ENCODE measurements at places on chromosomes 4 and X.
A peak's percentile ranks its signal among the peaks of the same experiment; 100 is the strongest.

GRCh38 chr4:68288393-68288740, 42.9 kb upstream of the TMPRSS11B start:
- no peak for DNase-seq

DNA sequence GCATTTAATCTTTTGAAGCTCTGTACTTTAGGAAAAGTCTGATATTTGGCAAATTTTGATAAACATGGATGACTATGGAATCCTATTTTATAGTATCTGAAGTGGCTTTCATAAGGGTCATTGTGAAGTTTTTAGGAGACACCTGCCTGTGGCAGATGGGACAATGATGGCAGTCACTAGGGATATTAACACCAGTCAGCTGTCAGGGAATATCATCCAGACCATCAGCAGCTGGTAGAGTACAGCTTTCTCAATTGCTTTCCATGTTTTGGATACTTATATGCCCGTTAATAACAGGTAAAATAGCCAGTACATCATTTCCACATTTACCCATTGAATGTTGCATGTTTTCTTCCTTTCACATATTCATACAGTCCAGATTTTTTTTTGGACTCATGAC, 39.1 kb downstream of the NPNT start:
- no peak for DNase-seq

- no peak for DNase-seq
Measured at GRCh38 chrX:57289089-57289488, 2.6 kb downstream of the FAAH2 start.

- no peak for DNase-seq
Measured at GRCh38 chr4:57364255-57364654, 254.1 kb upstream of the IGFBP7 start.

GRCh38 chr4:170091069-170091696, 1.4 kb upstream of the AADAT start:
- DNase-seq = no peak

GRCh38 chrX:29431895-29432294, 783.5 kb upstream of the MAGEB2 start:
- DNase-seq = no peak

DNA sequence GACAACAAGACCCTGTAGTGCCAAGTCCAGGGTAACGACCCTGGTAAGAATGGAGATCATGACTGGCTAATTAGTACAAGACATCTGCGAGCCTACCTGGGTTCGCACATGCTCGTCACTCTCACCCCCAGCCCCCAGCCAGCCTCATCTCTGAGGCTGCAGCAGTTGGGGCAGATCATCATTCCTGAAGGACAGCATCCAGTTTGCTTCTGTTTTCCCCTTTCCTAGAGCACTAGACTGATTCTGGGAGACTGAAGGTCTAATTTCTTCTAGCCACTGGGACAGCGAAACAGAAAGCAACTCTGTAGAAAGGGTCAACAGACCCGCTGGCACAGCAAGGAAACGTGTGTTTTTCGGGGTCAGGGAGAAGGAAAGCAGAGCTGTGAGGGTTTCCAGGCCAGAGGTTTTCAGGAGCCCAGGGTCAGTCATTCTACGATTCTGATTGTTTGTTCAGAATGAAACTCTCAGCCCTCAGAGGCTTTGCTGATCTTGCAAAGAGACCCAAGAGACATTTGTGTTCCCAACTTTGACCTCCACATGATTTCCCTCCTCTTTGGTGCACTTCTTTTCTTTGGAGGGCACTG, 343.1 kb upstream of the NOCT start:
- no peak for DNase-seq

GRCh38 chrX:54551801-54552200, 21.8 kb downstream of the GNL3L start:
- DNase-seq = no peak

DNA sequence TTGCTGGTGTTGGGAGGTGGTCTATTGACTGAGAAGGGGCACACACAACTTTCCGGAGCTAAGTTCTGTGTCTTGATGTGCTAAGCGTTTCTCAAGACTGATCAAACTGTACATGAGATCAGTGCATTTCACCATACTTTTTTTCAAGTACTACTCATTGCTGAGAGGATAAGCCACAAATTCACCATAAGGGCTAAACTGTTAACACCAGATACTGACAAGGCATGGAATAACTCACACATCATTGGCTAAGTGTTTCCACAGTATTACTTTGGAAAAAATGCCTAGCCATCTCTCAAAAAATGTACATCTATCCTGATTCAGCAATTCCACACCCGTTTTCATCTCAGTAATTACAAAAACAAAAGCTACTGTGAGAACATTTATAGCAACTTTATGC, 13.0 kb downstream of the RBMX start:
- DNase-seq = no peak

GRCh38 chr4:175271010-175271630, 353.0 kb downstream of the ADAM29 start:
- no peak for DNase-seq

GRCh38 chrX:155048977-155049619, 21.8 kb downstream of the CMC4 start:
- DNase-seq = peak; percentile 24

DNA sequence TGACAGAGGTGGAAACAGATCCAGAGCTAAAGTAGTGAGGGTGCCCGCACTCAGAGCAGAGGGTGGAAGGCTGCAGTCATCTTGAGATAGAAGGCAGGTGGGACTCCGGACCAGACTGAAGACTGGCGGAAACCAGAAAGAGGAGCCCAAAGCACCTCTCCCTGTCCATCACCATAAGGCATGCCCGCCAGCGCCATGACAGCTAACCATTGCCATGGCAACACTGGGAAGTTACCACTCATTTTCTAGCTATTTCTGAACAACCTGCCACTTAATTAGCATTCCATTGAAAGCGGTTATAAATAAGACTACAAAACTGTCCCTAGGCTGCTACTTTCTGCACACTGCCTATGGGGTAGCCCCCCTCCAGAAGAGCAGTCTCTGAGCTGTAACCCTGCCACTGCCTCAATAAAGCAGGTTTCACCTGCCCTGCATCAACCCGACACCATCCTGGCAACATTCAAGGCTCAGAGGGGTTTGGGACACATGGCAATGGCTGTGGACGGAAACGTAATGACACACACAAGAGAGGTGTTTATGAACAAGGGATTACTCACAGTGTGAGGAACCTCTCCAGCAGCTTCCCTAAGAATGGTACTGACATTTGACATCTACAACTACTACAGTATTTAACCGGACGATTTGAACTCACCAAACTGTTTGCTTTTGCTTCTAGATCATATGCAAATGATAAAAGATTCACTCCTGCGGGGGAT, 27.8 kb upstream of the FGFBP2 start:
- no peak for DNase-seq

DNA sequence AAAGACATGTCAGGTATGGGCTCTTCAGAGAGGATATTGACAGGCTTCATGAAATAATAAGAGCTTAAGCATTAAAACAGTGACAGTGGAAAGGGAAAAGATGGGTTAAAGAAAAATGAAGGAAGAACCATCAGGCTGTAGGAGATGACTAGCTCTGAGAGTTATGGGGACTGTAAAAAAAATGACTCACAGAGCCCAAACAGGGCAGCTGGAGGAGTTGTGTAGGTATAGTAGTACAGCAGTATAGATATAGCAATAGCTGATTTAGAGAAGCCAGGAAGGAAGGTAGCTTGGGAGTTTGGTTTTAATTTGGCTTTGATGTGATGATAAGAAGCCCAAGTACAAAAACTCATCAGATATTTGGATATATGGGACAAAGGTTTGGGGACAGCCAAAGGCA, 66.6 kb downstream of the FREM3 start:
- no peak for DNase-seq

All from SK-N-DZ (cell line).